ENCODE measurements at places on chromosomes 12 and 14. TPM values are rescaled to one million over a fixed set of nuclear protein-coding genes. Genes with fewer than 3 reads are reported as not detected.

P3H3 gene
- total RNA-seq: 19.7 TPM

ANAPC7 gene
- 53.2 TPM for total RNA-seq

GPR84 gene
- not detected for total RNA-seq

LMO3 gene
- total RNA-seq: 10.9 TPM

ERP27 gene
- 2.8 TPM for total RNA-seq

PTPN11 gene
- total RNA-seq: 57.5 TPM

P2RX7 gene
- 0.05 TPM for total RNA-seq

RNASE7 gene
- 2.2 TPM for total RNA-seq

FIGNL2 gene
- not detected for total RNA-seq

SPSB2 gene
- 8.6 TPM for total RNA-seq

HNF1A gene
- total RNA-seq: not detected

CTSG gene
- total RNA-seq: not detected

FAM181A gene
- 0.99 TPM for total RNA-seq

RFLNA gene
- total RNA-seq: not detected

C12orf54 gene
- 2.6 TPM for total RNA-seq

KCNMB4 gene
- total RNA-seq: 2.0 TPM

NKX2-8 gene
- total RNA-seq: 4.2 TPM

RAB3IP gene
- total RNA-seq: 27.7 TPM

PPFIBP1 gene
- 36.2 TPM for total RNA-seq

OTOGL gene
- not detected for total RNA-seq

CPNE6 gene
- not detected for total RNA-seq

Measured in airway epithelial cell (primary cell).